IMR-90 (cell line): ENCODE measurements at places on chromosomes 16 and 17. TPM values are rescaled to one million over a fixed set of nuclear protein-coding genes. Genes with fewer than 3 reads are reported as not detected.

DNA sequence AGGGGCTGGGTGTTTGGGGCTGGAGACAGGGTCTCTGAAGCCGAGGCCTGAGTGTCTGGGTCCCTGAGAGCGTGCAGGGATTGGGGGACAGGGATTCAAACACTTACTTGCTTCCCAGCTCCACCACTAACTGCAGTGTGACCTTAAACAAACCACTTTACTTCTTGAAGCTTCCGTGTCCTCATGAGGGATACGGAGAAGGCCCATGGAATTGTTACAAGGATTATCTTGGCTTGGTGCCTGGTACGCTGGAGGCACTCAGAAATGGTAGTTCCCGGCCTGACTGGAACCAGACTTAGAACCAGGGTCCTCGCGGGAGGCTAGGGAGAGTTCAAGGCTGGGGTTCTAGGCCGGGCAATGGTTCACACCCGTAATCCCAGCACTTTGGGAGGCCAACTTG lies 2.9 kb upstream of the CXCL16 start:
- no peak for DNase-seq

DNA sequence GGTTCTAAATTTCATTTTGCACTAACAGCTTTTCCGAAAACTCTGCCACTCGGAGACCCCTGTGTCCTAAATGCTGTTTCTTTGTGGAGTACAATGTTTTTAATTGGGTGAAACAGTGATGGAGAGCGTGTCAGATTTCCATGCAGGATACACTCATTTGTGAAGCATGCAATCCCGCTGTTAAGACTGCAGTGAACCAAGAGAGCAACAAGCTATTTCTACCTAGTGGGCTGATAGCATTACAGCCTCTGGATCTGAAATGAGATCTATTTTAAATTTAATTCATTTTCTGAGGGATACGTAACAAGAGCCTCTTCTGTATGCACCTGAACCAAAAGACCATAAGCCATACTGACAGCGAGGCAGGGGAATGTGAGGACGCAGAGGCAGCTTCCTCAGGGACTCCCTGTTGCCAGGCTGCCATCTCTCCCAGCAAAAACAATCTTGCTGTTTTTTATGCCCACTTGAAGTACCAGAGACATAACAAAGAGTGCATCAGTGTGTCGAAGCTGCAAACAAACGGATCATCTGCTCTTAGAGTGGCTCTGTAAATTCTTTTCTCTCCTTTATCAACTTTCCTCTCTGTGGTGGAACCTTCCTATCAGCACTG lies 199.9 kb upstream of the COX10 start:
- peak; percentile 32 for DNase-seq

GRCh38 chr17:4944163-4944553 lies 4.1 kb downstream of the RNF167 start:
- DNase-seq, result no peak

DNA sequence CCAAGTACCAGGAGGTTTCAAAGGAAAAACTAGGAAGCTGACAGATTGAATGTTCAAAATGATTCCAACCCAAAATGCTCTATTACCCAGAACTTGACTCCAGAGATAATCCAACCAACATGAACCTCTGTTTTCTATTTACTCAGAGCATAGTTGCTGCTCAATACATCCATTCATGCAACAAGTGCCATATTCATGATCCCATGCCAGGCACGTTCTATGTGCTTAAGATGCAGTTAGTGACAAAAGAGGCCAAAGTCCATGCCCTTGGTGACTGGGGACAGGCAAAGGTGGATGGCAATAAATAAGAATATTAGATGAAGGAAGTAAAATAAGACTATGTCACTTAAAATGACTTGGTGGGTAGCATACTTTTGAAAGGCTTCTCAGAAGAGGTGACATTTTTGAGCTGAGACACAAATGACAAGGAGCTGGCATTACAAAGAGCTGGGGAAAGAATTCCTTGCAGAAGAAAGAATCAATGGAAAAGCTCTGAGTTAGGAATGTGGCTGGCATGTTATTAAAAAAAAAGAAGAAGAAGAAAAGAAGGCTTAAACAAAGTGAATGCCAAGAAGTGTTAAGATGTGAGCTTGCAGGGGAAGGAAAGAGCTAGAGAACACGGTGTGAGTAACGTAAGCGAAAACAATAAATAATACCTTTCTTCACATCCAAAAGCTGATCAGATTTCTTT lies 34.5 kb downstream of the TOX3 start:
- DNase-seq, result no peak

DNA sequence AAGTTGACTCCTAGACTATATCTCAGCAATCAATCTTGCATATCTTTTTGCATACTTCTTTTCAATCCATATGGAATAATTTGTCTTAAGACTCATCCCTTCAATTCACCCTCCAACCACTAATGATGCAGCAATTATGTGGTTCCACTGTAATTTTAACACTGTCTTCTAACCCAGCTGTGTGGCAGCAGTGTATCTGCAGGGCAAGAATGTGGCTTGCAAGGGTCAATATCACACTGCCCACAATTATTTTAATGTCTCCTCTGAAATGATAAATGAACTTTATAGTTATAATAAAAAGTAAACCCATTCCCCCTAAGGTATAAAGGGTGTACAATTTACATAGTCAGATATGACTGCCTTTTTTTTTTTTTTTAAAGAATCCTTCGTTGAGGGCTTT lies 48.6 kb downstream of the FTO start:
- no peak for DNase-seq

DNA sequence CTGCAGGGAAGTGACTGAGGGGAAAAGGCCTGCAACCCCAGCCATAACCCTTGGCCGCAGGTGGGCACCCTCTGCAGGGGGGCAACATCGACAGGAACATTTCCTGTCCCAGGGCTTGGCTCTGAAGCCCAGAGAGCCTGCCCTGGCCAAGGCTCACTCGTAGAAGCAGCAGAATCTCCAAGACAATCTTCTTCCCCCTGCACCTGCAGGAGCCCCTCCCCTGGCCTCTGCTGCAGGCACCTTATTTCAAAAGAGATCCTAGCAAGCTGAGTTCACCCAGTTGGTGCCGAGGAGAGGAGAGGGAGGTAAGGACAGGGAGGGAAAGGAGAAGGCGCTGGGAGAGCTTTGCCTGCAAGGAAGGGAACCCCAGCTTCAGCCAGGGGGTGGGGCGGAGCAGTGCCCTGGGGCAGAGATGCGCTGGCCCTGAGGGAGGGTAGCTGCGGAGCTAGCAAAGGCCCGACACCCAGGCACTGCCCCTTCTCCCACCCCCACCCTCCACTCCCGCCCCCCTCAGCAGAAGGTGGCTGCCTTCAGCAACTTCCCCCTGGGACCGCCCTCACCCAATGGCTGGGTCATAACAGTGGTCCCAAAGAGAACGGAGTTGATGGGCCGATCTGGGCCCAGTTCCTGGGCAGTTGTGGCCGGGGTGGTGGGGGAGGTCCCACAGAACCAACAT lies 104.3 kb upstream of the TNRC6C start:
- DNase-seq, result no peak

DNA sequence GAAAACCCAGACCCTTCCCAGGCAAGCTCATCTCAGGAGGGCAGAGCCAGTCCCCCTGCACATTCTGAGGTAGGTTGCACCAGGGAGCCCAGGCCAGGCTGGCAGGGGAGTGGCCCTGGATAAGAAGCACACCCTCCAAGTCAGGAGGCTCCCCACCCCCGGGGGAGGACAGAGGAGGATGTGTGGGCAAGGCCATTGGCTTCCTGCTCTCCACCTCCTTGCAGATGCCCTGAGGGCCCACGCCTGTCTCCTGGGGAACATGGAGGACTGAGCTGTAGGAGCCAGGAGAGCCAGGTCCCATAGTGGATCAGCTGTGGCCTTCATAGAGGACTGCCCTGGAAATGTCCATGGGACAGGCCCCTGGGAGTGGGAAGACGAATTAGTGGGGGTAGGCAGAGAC lies 126.7 kb downstream of the IRF8 start:
- DNase-seq, result no peak

GRCh38 chr17:40139566-40140058 lies 725 bp upstream of the CASC3 start:
- no peak for DNase-seq

DNA sequence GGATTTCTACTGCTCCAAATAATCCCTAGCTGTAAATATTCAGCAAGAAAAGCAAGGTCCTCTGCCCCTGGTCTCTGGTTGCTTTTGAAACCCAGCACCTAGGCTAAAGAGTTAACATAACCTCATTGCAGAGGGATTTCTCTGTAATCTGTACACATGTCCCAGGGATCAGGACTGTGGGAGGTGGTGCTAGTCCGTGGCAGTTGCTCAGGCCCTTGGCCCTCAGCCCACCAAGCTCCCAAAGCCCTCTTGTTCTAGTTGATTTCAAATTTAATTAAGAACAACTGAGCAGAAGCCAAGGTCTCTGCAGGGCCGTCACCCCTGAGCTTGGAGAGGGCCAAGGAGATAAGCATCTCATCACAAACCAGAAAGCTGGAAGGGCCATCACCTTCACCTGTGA lies 181.1 kb downstream of the SOX9 start:
- no peak for DNase-seq

DNA sequence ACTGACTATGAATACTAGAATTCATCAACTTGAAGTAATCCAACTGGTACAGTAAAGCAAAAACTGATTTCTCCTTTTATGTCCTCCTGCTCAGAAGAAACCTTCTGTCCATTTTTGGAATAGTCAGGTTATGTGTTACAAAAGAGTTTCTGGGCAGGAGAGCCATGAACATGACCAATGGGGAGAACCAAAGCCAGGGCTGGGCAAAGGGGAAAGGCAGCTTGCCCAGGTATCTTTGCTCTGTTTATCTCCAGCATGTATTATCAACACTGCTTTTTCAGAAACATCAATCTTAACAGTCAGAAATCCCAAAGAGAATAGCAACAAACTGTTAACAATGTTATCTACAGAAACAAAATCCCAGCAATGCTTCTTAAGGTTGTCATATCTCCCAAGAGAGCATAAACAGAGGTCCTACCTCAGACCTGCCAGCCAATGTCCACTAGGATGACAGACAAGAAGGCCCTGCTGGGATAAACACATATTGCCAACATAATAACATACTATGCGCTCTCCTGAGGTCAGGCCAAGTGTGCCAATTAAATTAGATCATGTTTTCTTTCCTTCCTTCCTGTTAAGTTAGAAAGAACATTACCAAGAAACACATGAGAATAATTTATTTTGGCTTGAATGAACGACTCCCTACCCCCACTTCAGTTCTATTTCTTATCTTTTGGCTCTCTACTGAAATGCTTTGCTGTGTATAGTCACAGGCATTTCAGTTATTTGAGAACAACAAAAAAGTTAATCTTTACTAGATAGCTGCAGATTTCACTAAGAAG lies 28.0 kb downstream of the BLMH start:
- peak; percentile 57 for DNase-seq

DNA sequence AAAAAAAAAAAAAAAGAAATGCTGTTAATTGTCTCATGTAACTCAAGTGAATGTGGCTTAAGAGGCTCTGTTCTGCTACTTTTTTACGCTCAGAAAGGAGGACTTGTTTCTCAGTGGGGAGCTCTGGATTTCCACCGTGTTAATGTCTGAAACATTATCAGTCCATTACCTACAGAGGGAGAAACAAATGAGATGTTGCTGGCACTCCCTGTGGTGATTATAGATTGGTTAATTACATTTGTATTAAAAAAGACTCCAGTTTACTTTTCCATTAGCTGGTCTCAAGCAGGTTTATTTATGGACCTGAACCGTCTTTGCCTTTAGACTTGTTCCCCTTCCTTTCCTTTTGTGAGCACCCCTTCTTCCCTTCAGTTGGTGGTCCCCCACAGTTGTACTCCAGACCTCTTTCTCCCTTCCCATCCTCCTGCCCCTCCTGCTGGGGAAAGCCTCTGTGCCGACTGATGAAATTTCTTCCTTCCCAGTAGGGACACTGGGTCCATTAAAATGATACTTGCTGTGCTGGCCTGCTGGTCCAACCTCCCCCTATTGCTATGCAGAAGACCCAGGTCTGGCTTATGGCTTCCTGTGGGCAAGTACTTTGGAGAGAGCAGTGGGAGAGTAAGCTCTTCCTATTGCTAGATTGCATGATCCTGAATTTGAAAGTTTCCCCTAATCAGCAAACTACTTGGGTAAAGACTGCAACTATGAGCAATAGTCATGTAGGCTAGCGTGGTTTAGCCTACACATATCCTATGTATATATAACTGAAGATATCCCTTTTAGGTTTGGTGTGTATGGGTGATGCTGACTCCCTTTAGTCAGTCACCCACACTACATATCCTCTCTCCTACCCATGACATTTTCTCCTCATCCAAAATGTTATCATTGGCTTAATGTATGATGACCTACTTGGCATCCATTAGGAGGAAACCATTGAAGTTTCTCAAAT lies 8.1 kb downstream of the CDC6 start:
- no peak for DNase-seq

DNA sequence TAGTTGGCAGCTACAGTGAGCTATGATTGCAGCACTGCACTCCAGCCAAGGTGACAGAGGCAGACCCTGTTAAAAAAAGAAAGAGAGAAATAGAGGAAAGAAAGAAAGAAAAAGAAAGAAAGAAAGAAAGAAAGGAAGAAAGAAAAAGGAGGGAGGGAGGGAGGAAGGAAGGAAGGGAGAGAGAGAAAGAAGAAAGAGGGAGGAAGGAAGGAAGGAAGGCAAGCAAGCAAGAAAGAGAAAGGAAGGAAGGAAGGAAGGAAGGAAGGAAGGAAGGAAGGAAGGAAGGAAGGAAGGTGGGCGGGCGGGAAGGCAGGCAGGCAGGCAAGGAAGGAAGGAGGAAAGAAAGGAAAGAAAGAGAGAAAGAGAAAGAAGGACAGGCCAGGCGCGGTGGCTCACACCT lies 1.0 kb upstream of the SCNN1G start:
- no peak for DNase-seq

DNA sequence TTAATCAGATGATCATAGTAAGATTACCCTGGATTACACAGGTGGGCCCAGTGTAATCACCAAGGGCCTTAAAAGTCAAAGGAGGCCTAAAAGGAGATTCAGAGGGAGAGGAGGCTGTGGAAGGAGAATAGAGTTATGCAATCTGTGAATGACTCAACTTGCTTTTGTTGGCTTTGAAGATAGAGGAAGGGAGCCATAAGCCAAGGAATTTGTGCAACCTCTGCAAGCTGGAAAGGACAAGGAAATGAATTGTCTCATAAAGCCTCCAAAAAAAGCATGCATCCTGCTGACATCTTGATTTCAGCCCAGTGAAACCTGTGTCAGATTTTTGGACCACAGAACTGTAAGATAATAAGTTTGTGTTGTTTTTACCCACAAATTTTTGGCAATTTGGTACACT lies 109.6 kb downstream of the CNTNAP4 start:
- DNase-seq, result no peak

DNA sequence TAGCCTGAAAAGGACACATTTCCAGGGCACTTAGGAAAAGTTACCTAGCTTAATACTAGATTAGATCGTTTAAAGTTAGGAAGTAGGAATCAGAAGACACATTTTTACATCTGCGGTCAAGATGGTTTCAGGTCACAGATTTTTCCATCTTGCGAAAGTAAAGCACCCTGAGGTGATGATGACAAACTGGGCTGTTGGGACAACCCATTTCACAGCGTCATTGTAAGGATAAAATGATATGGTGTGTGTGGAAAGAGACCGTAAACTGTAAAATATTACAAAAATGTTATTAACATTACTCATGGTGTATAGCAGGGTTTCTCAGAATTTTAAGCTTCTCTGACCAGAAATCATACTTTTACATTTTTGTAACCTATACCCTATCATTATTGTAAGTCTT lies 10.1 kb upstream of the MAP2K6 start:
- DNase-seq, result peak; percentile 55

The HOXB1 gene
- polyA plus RNA-seq, result not detected in 2 replicates

The MYO15B gene
- polyA plus RNA-seq, result 0.43 and 0.65 TPM in 2 replicates

The HOXB9 gene
- 0.05 and 0.07 TPM in 2 replicates for polyA plus RNA-seq

The ELMO3 gene
- polyA plus RNA-seq, result 1.6 and 1.9 TPM in 2 replicates
